ENCODE measurements at places on chromosomes 1 and 21. TPM values are rescaled to one million over a fixed set of nuclear protein-coding genes. Genes with fewer than 3 reads are reported as not detected.

NBPF10 gene
- total RNA-seq = 4.0 TPM

RAD54L gene
- total RNA-seq = 31.4 TPM

FAM72D gene
- 1.2 TPM for total RNA-seq

DNA sequence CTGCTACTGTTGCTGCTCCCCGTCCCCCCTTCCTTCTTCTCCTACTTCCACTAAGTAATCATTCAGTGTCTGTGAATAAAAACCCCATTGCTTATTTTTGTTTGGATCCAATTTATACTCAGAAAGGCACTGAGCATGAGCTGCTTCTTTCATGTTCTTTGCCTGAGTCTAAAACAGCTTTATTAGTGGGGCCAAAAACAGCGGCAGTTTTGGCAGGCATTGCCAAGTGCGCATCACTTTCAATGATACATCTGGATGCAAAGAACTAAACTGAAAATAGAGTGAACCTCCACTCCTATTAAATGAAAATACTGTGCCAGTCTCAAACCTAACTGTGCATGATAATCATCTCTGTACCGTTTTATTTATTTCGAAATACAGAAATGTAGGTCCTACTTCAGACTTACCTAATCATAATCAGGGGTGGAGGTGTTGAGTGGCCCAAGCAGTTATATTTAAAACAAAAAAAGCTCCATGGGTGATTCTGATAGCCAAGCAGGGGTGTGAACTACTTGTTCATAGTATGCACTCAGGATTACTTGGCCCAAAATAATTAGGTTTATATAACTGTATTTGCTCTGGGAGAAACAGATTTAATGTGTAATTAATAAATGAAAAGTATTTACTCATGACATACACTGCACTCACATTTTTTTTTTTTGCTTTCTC, 48.4 kb downstream of the NEK7 start:
- DNase-seq = no peak
- H3K4me3 ChIP-seq = no peak overlapping the region
- peaks cover 5% of the 10 kb centered on the region for H3K4me1 ChIP-seq

GRCh38 chr1:95534985-95535384, 301.0 kb downstream of the RWDD3 start:
- no peak overlapping the region for H3K27ac ChIP-seq
- no peak for DNase-seq
- H3K36me3 ChIP-seq = no peaks in the 10 kb centered on the region
- H3K4me1 ChIP-seq = no peaks in the 10 kb centered on the region
- no peaks in the 10 kb centered on the region for H3K27me3 ChIP-seq

GRCh38 chr21:25456672-25457071, 150.6 kb downstream of the MRPL39 start:
- no peak for DNase-seq
- no peaks in the 10 kb centered on the region for H3K4me1 ChIP-seq
- H3K4me3 ChIP-seq = no peak overlapping the region
- H3K36me3 ChIP-seq = no peaks in the 10 kb centered on the region

- no peak overlapping the region for H3K4me3 ChIP-seq
- H3K4me1 ChIP-seq = no peaks in the 10 kb centered on the region
- no peak for DNase-seq
- H3K36me3 ChIP-seq = no peaks in the 10 kb centered on the region
- no peaks in the 10 kb centered on the region for H3K27me3 ChIP-seq
Observed at GRCh38 chr1:230589951-230590350, 52.3 kb upstream of the COG2 start.

DNA sequence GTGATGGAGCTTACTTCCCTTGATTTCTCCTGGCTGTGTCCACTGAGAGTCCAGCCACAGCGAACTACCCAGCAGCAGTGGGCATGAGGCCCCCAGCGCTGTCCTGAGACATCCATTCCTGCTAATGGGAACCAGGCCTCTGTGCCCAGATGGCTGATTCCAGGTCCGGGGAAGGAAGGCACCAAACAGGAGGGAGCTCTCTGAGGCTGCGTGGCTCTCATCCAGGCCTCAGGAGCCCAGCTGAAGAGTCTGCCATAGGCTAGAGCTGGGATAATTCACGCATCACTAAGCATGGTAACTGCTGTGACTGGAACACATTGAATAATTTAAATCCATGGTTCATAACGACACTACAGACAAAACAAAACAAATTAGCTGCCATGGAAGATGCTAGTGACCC, 24.7 kb upstream of the LRRC47 start:
- no peaks in the 10 kb centered on the region for H3K4me1 ChIP-seq
- no peaks in the 10 kb centered on the region for H3K27me3 ChIP-seq
- no peaks in the 10 kb centered on the region for H3K36me3 ChIP-seq
- H3K4me3 ChIP-seq = no peak overlapping the region
- no peak for DNase-seq
- H3K27ac ChIP-seq = no peak overlapping the region
